ENCODE measurements at places on chromosomes 4 and X.

GRCh38 chr4:47750788-47751187, 87.1 kb downstream of the CORIN start:
- no peak for DNase-seq

- no peak for DNase-seq
Measured at GRCh38 chrX:92213786-92214185, 434.6 kb downstream of the PCDH11X start.

GRCh38 chrX:141176586-141177451, at the start of gene LDOC1:
Gene LDOC1, minus strand, starts transcription at chrX:141177129. Its CDS starts 108 bp downstream, at chrX:141177021.
- peak; percentile 60 for DNase-seq

DNA sequence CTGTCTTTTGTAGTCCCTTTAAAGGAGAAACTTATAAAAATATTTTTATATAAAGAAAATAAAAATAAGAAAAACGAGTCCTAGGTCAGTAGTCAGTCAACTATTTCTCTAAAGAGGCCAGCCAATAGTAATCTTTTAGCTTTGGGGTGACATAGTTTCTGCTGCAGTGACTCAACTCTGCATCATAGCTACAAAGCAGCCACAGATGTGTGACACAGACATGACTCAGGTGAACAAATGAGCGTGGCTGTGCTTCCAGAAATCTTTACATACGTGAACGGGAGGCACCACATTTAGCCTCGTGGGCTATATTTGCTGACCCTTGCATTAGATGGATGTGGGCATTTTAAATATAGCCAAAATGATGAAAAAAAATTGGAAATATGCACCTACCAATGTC, 1862.5 kb upstream of the TENM3 start:
- DNase-seq = no peak

GRCh38 chr4:182871616-182872015, 45.6 kb downstream of the DCTD start:
- no peak for DNase-seq

DNA sequence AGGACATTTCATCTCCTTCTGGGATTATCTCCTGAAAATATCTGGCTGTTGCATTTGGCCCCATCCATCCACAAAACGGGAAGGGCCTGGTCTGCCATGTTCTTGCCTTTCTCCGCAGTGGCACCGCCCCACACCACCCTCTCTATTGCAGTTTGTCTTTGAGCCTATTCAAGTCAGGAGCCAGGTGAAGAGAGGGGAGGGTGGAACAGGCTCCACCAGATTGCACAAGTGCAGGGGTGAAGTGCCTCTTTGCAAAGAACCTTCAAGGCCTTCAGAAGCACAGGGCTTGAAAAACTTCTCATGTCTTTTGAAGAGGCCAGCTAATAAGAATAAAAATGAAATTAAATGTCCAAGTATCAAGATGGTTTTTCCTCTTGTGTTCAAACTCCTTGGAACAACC, 28.7 kb downstream of the RS1 start:
- no peak for DNase-seq

DNA sequence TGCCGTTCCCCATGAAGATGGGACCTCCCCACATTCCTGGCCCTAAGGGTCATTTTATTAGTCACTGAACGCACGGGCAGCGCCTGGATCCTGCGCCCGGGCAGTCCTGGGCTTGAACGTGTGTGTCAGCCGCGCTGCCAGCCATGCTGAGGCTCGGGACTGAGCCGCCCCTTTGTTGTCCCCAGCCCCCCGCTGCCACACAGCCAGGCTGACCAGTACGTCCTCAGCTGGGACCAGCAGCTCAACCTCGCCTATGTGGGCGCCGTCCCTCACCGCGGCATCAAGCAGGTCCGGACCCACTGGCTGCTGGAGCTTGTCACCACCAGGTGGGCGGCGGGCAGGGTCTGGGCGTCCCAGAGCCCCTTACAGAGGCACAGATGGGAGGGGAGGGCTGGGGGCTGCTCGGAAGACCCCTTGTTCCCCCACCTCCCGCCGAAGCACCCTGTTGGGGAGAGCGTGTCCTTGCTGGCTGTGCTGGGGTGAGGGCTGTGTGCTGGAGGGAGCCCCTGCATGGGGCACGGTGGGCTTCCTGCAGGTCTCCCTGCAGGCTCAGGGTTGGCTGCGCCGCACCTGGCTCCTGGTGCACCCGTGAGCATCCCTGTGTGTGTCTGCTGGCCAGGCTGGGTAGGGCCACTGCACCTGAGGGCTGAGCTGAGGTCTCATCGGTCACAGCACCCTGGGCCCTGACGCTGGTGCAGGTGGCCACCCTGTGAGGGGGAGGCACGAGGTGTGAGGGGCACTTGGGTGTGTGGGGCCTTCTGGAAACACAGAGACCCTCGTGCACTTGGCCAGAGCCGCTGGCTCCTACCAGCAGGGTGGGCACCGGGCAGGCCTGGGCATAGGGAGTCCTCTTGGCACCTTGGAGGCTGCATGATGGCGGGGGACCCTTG, 1.0 kb downstream of the IDUA start:
- DNase-seq = no peak

- no peak for DNase-seq
Measured at GRCh38 chr4:188714501-188714900, 575.3 kb downstream of the TRIML1 start.

- no peak for DNase-seq
Measured at GRCh38 chr4:61375301-61375700, 175.2 kb downstream of the ADGRL3 start.

DNA sequence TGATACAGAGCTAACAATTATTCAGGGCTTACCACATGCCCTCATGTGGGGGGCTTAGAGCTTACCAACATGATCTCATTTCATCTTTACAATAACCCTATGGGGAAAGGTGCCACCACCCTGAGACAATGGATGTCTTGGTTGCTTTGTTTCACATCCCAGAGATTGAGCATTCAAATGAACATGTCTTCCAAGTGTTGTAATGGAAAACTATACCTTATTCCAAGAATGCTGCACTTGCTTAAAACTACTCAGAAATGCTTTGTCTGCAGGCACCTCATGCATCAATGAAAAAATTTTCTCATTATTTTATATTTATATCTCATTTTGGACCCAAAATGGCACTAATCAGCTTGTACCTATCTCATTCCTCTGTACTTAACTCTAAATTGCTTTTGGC, 34.6 kb downstream of the BCLAF3 start:
- DNase-seq = no peak

DNA sequence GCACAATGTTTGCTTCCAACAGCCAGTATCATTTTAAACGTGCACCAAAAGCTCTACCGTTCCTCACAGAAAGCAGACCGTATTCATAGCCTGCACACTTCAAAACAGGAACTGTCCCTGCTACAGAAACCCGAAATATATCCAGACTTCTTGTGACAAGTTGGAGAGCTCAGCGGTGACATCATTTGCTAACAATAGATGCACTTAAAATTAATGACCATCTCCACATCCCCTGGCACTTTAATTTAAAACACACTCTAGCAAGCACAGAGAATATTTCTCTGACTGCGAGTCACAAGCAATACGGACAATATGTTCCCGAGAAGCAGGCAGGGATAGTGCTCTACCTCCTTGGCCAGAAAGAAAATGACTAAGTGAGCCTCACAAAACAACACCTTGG, 2.5 kb downstream of the NYX start:
- no peak for DNase-seq

DNA sequence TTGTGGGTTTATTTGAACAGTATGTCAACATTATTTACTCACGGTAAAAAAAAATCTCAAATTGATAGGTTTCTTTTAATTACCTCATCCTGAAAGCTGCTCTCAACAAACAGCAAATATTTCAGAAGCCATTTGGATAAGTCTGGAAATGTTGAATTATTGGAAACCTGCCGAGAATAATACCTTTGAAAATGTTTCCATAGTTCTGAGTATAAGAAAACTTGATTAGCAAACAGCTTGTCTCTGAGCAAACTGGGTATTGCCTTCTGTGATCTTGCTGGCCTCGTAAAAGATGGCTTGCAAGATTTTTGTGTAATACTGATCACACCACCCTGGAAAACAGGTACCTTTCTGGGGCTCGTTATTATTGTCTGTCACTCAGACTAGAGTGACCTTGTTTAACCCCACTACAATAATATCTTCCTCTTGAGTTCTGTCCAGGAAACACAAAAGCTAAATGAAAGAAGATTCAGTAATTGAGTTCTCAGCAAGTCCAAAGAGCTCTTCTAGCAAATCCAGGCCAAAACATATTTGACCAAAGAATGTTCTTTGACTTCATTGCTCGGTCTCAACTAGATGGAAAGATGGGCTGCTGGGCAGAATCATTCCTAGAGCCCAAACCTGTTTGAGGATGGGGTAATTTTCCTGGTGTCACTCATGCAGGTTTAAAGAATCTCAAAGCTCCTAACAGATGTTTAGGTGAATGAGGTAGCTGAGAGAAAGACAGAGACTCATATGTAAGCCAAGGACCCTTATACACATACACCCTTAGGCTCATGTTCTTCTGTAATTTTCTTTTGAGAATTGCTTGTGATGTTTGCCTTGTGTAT, 255.6 kb upstream of the JADE1 start:
- DNase-seq = no peak

GRCh38 chr4:182235021-182235795, 8.0 kb upstream of the TENM3 start:
- no peak for DNase-seq

- DNase-seq = no peak
Measured at GRCh38 chr4:10095296-10095991, 21.2 kb downstream of the WDR1 start.

DNA sequence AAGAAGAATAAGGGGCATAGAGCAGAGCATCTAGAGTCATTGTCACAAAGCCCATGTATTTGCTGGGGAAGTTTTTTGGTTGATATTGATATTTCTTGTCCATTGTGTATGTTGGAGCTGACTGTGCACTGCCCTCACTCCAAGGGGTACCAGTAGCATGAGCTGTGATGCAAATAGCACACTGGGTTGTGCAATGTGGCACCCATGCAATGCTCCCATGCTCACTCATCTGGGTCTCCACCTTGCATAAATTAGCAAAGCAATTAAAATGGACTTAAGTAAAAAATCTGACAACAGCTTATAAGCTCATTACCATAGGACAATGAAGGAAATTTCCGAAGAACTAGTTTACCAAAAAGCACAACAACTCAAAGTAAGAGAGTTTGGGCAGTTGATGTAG, 87.9 kb downstream of the NHS start:
- no peak for DNase-seq

GRCh38 chr4:146161243-146161642, 14.3 kb upstream of the LSM6 start:
- no peak for DNase-seq

DNA sequence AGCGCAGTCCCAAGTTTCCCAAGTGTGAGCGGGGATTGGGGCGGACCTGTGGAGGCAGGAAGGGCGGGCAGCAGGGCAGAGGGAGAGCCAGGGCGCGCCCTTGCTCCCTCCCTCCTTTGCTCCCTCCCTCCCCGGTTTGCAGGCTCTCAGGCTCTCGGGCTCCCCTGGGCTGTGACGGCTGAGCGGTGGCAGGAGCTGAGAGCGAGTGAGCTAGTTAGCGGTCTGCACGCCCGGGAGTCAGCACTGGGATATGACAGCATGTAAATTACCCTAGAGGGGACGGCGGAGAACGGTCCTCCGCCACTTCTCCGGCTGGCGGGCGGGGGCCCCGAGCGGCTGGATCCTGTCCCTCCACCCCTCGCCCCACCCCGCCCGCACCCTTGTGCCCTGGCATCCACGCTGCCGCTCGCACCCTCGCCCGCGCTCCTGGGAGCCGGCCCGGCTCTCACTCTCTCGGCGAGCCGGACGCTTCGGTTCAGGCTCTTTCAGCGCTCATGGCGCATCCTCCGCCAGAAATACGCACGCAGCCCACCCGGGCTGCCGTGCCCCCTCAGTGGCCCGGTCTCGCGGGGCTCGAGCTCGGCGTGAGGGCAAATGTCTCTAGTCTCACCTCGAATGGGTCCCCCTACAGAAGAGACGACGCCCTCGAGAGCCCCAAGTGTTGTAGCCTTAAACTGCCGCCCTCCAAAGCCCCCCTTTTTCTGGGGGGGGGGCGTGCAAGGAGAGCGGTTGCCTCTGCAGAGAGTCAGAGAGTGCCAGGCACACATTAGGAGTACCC, at the start of gene TSC22D3:
Gene TSC22D3, minus strand, starts transcription at position 54 of the 778 bp plus-strand sequence. CDS start 368 bp downstream, outside the sequence.
- DNase-seq = peak; percentile 22

GRCh38 chr4:111718763-111719559, 426.3 kb upstream of the FAM241A start:
- no peak for DNase-seq

- DNase-seq = no peak
Measured at GRCh38 chrX:48835524-48836329, at the start of gene PCSK1N. Gene PCSK1N, minus strand, starts transcription at chrX:48835610. Its CDS starts 78 bp downstream, at chrX:48835532.

GRCh38 chr4:97238956-97239666, 904.2 kb downstream of the STPG2 start:
- DNase-seq = no peak

DNA sequence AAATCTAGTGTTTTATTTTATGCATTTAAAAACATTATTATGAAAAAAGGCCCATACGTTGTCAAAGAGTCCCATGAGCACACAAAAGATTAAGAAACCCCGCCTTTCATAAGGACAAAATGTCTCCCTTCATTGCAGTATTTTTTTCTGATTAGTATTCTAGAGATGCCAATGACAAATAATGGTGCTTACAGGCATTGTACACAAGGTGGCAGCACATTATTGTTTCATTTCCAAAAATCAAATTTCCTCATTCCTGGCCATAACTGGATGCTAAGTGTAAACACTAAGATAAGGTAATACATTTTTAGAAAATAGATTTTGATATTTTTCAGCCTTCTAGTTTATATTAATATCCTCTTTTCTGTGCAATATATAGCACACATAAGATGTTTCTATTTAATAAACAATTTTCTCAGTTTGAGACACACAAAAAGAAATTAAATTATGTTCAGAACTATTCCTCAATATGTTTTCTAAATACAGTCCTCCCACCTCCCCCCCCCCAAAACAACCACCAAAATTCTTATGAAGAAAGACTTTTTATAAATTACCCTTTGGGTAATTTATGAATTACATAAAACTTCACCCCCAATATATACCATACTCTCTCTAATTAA, 47.7 kb downstream of the TIGD2 start:
- no peak for DNase-seq

GRCh38 chrX:70132877-70133302, 357 bp upstream of the IGBP1 start:
- no peak for DNase-seq

GRCh38 chr4:121668368-121669162, 28.2 kb downstream of the ANXA5 start:
- no peak for DNase-seq

- no peak for DNase-seq
Measured at GRCh38 chr4:7156761-7157488, 35.4 kb upstream of the SORCS2 start.

DNA sequence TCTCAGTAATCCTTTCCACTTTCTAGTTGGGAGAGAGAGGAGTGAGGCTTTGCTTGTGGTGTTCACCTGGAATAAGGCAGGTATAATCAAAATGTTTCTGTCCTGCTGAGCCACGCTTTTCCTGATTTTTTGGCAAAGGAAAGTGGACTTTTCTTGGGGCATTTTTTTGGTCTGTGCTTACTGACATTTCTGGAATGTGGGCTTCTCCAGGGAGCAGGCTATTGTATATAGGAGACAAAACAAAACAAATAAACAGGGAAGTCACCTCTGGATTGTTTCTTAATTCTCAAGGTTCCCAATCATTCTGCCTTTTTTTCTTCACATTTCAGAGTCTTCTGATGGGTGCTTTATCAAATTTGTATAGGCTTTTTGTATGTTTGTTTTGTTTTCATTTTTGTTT, 25.7 kb upstream of the RP2 start:
- no peak for DNase-seq

- DNase-seq = no peak
Measured at GRCh38 chr4:77248805-77249204, 91.8 kb downstream of the CCNG2 start.
